ENCODE measurements at places on chromosomes 7 and 10. TPM values are rescaled to one million over a fixed set of nuclear protein-coding genes. Genes with fewer than 3 reads are reported as not detected.

PHYHIPL gene
- total RNA-seq = not detected

DNA sequence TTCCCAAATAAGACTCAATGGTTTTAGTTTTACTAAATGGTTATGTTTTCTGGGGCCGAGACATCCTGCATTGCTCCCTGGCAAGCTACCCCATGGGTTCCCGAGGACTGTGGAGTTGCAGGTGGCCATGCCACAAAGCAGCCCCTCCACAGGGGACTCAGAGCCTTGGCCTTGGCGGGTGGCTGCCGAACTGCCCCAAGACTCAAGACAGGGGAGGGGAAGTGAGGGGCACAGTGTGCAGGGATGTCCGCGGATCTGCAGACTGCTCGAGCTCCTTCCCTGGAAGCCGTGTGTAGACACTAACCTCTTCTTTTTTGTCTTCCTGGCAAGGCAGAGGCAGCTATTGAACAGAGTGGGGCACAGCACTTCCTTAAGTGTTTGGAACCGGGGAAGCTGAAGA, 154.6 kb downstream of the EBF3 start:
- H3K4me3 ChIP-seq = no peak overlapping the region
- no peaks in the 10 kb centered on the region for H3K4me1 ChIP-seq
- no peak for DNase-seq
- H3K27ac ChIP-seq = no peak overlapping the region

- no peak overlapping the region for H3K27ac ChIP-seq
- no peaks in the 10 kb centered on the region for H3K4me1 ChIP-seq
- no peaks in the 10 kb centered on the region for H3K36me3 ChIP-seq
- no peak overlapping the region for H3K4me3 ChIP-seq
These were observed 152.4 kb downstream of the KIF20B start for GRCh38 chr10:89853781-89854191.

- H3K27me3 ChIP-seq = peaks cover 1% of the 10 kb centered on the region
- no peak for DNase-seq
- H3K36me3 ChIP-seq = no peaks in the 10 kb centered on the region
- no peak overlapping the region for H3K4me3 ChIP-seq
- peaks cover 2% of the 10 kb centered on the region for H3K4me1 ChIP-seq
These were observed 16.5 kb upstream of the BNIP3 start for GRCh38 chr10:131998050-131998844.

DNA sequence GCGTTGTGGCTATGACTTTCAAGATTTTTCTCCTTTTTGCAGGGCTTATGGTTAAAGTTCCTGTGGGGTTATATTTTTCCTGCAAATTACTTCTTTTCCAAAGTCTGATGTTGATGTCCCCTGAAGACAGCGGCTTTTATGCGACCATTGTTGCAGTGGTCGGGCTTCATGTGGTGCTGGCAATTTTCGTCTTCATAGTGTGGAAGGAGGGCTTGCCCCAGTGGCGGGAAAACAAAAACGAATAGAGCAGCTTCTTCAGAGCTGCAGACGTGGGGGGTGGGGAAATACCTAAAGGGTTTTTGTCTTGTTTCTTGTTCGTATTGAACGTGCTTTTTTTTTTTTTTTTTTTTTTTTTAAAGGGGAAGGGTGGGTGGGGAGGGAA, 53.8 kb downstream of the MCMBP start:
- H3K27me3 ChIP-seq = no peaks in the 10 kb centered on the region
- H3K4me1 ChIP-seq = peaks cover 2% of the 10 kb centered on the region
- H3K27ac ChIP-seq = no peak overlapping the region
- H3K36me3 ChIP-seq = peaks cover 9% of the 10 kb centered on the region
- H3K4me3 ChIP-seq = no peak overlapping the region
